ENCODE measurements at places on chromosomes 11 and 22.

DNA sequence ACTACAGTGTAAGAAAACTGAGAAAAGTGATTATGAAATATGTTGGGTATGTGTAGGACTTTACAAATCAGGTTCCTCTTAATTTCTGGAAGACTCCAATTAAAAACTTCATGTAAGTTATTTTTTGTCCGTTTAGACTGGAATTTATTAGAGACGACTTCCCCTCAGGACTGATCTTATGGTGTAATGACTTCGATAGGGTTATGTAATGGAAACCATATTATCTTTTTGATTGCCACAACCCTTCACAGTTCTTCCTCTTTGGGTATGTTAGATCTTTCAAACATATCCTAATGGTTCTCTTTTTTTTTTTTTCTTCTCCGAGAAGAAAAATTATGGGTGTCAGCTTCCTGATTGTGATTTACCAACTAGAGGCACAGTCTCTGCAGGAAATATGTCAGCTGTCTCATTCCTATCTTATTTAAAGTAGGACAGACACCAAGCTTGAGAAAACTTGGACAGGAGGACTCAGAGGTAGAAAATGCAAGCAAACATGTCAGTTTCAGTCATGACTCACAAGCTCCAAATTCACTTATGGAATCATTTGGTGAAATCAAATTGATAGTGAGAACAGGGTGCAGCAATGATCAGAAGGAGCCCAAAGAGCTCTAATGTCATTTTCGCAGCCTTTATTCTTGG lies 11.1 kb upstream of the LDLRAD3 start:
- DNase-seq = no peak

DNA sequence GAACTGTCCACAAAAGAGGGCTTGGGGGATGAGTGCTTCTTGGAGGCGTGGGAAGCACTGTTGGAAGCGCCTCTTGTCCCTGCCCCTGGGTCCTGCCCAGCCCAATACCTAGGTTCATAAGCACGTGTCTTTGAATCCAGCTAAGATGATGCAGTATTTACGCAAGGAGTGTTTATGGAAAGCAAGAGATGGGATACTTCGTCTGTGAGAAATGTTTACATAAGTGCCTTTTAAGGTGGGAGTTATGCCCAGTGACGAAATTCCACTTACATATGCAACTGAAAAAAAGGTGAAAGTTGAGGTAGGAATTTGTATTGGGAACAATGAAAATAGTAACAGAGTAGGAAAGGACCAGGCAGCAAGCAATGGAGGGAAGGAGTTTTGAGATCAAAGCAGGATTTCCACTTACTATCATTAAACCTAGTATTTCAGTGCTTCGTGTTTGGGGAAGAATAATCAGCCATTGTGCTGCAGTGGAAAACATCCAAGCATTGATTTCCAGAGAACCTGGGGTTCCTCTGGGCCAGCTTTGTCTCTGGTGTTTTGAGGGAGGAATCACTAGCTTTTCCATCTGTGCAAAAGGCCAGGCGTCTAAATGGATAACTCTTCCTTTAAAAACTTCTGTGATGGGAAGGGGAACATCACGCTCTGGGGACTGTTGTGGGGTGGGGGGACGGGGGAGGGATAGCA lies 115.3 kb upstream of the TTC12 start:
- no peak for DNase-seq

GRCh38 chr11:95692526-95693260 lies 96.9 kb downstream of the FAM76B start:
- no peak for DNase-seq

DNA sequence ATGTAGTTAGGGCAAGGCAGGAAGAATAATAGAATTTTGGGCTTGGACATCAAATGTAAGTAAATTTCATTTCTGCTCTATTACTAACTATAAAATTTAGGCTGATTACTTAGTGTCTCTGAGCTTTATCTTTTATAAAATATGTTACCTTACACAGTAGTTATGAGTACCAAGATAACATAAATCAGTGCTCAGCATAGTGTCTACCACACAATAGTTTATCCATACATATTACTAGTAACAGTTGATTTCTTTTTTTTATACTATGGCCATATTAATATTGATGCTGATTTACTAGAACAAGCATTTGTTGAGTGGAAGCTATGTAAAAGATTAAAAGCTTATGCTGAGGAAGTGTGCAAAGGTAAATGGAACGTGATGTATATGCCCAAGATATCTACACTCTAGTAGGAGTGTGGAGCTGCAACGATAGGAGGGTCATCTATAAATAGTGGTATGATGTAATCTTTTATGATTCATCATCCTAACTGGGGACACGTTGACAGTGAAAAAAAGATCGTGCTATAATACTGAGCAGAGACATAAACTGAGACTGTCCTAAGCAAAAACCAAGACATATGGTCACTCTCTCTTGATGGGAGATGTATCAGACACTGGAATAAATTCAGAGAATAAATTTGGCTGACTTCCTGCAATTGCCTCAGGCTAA lies 8.7 kb upstream of the SLC5A12 start:
- DNase-seq = no peak

- no peak for DNase-seq
These were observed 248.3 kb downstream of the DDX10 start for GRCh38 chr11:108913204-108913603.

GRCh38 chr11:36191941-36192340 lies 97.3 kb downstream of the COMMD9 start:
- DNase-seq = no peak

DNA sequence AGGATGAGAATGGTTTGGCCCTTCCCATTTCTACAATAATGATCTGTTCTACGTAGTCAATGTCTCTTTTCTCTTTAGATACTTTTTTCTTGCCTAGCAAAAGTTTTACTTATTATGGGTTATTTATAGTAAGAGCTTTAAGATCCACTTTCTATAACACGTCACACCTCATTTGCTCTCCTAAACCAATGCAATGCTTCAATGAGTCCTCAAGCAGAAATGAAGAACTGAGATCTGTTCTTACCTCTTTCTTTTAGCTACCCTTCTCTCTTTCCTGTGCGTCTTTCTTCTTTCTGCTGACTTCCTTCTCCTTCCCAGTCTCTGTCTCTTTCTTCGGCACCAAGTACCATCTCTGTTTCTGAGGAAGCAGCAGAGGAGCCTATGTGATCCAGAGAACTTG lies 61.8 kb downstream of the SNX19 start:
- DNase-seq = no peak

All from activated CD4-positive, alpha-beta T cell treated with anti-CD3 and anti-CD28 coated beads for 24 hours (primary cell).